Cerebellum (tissue), 4 donors: ENCODE measurements at places on chromosomes 2 and 18.

GRCh38 chr2:160952464-160953254 lies 207.6 kb upstream of the TANK start:
- DNase-seq, result peak; percentile 26

DNA sequence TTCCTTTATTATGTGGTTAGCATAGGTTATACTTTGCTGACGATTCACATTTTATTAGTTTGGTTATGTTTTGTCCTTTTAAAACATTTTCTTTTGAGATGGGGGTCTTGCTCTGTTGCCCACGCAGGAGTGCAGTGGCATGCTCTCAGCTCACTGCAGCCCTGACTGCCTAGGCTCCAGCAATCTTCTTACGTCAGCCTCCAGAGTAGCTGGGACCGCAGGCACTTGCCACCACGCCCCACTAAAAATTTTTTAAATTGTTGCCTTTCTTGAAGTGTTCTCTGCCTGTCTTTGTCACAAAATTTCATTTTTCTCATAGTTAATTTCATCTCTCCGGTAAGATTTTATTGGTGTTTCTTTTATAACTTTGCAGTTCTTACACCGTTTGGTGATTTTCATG lies 18.9 kb downstream of the HRH4 start:
- DNase-seq, result no peak

DNA sequence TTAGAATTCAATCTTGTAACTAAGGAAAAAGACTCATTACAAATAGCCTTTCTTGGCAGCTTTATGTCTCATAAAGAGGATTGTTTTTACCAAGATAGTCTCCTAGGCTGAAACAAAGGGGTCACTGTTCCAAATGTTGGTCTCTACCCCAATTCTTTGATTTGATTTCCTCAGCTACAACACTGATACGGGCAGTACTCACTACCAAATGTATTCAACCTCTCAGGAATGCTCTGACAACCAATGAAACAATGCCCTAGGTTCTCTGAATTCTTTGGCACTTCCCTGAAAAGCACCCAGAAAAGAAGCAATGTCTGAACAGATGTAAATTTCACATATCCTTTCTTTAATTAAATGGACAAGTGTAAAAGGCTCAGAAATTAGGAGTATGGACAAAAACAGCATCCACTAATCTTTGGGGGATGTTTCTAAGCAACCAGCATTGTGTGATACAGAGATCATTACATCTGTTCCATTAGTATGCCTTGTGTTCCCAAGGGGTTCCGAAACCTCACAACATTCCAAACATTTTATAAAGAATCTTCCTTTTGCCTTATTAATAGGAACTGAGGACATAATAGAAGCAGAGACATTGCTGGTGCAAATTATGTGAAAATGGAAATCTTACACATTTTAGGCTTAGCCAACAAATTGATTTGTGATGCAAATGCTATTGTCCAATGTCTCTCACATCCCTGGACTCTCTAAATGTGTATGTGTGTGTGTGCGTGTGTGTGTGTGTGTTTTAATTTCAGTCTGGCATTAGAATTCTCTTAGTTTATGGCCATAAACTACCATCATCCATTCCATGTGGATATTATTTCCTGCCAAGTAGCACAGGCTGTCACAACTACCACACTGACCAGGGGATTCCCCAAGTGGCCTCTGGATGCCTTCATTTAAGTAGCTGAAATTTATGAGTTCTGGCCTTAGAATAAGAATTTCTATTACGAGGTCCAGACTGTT lies 276.0 kb downstream of the MTX2 start:
- DNase-seq, result no peak

DNA sequence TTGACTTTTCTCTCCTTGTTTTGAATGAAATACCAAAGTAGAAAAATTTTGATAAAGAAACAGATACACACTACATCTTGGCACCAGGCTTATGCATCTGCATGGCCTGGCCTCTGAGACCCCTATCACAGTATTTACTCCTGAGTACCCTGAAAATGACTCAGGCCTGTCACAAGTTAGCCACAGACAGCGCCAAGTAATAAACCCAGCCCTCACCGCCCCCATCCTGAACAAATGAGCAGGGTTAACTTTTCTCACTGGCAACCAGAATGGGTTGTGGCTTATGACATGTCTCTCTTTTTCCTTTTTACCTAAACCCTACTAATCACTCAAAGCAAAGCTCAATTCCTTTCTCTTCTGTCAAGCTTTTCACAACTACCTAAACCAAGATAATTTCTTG lies 35.3 kb downstream of the SPRED2 start:
- no peak for DNase-seq

DNA sequence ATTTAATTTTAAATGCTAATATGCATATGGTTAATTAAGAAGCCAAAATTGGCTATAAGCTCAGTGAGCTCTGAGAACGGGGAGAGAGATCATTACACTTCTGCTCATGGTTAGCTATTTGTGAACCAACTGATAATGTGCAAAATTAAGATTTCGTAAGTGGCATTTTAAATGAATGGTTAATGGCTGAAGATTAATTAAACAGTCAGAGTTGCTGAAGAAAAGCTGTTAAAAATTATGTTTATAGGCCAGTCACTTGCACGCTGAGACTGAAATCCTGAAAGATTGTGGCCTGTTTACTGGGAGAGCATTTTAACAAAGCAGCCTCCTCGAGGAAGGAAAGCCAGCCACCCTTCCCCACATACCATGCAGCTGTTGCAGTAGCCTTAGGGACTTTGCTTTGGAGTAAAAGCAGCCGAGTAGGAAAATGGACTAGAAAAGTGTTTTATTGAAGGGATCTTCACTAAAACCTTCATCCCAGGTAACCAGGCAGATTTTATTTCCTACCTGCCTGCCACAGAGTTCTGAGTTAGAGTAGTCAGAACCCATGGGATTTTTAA lies 218.8 kb upstream of the NRP2 start:
- no peak for DNase-seq

- no peak for DNase-seq
These were observed 888 bp upstream of the TWSG1 start for GRCh38 chr18:9333441-9334328.

GRCh38 chr2:203949228-203949627 lies 12.7 kb downstream of the ICOS start:
- no peak for DNase-seq

DNA sequence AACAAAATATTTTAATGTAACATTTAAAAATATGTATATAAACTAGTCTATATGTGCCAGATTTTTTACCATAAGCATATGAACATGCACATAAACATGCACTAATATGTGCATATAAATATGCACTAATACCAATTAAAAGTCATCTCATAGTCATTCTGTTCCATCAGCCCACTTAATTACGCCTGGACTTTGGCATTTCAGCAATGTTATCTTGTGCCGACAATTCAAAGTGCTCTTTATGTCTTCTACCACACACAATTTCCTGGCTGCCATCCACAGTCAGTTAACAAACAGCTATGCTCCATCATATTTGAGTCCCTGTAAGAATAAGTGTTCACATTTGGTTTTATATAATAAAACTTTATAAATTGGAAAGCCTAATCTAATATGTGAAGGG lies 92.6 kb upstream of the TSPYL6 start:
- no peak for DNase-seq

- DNase-seq, result no peak
These were observed 102.9 kb downstream of the CABLES1 start for GRCh38 chr18:23238152-23238531.

GRCh38 chr2:96527286-96528005 lies 9.1 kb upstream of the ARID5A start:
- no peak for DNase-seq

DNA sequence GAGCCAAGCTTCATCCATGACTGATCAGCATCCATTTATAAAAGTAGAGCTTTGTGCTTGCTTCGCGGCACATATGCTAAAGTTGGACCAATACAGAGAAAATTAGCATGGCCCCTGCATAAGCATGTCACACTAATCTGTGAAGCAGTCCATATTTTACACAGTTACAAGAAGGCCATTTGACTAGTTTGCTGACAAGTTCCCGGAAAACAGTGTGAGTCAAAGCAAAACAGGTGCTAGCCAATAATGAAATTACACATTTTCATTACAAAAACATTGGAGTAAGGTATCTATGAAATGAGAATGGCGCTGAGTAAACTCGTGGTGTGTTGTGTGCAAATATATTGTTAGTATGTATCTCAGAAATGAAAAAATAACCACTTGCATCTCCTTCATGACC lies 4.7 kb downstream of the ANKRD62 start:
- no peak for DNase-seq

DNA sequence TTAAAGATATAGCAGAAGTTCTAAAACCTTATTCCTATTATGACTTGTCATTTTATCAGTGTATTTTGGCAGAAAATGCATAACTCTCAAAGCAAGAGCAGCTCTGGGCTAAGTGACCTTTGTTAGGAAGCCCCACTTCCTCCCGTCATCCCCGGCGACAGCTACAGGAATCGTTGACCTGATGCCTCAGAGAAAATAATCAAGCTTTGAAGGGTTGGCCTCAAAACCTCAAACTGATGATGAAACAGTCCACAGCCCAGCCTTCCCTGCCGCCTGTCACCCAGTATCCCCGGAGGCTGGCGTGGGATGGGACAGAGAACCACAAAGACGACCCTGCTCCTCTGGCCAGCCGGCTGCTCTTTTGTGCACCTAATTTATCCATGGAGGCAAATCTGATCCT lies 65.3 kb downstream of the KCNF1 start:
- DNase-seq, result no peak

DNA sequence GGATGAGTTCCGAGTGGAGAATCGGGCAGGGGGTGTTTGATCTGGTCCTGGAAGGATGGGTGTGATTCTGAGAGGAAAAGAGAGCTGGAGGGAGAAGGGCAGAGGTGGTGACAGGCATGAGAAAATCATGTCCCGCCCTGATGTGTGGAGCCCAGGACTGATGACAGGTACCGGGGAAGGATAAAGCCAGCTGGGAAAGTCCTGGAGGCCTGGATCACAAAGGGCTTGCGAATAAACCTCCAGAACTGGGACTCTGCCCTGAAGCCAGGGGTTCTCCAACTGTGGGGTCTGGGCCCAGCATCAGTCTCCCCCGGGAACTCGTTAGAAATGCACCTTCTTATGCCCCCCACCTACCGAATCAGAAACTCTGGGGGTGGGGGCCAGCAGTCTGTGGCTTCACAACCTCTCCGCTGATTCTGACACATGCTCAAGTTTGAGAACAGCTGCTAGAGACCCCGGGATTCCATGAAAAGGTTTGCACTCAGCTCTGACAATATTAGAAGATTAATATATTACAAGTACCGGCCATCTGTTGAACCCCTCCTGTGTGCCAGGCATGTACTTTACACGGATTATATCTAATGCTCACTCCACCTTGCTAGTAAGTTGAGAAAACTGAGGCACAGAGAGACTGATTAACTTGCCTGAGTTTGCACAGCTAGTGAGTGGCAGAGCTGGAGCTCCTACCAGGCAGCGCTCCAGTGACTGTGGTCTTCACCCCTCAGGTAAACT lies 8.0 kb downstream of the TNFRSF11A start:
- DNase-seq, result no peak

GRCh38 chr2:171432969-171433762 lies 624 bp downstream of the METTL8 start:
- peak; percentile 8 for DNase-seq

GRCh38 chr2:124683536-124684428 lies 658.7 kb downstream of the CNTNAP5 start:
- no peak for DNase-seq

DNA sequence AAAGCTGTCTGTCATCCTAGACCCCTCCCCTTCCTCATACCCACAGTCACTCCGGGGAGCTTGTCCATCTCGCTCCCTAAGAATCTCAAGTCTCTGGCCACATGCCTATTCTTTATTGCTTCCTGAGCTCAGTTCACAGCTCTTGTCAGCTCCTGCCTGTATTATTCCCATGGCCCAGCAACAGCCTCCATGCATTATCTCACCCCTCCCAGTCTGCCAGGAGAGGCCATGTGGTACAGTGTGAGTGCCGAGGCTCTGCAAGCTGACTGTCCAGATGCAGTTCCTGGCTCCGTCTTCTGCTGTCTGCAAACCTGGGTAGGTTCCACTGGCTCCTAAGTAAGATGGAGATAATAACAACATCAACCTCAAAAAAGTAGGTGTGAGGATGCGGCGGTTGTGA lies 79.7 kb downstream of the MRPS9 start:
- DNase-seq, result no peak

DNA sequence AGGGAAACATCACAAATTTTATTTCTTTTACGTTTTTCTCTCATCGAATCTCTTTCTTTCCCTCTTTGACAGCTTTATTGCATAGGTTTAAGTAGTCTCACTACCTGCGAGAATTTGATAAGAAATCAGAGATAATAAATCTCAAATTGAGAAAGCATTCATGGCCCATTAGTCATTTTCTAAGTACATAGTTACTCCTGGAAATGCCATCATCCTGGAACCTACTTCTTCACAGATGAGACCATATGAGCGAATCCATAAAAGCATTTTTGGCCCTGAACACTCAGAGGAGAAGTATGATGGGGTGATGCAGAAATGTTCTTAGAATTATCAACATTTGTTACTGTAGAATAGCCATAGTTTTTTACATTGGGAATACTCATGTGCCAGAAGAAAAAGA lies 138.0 kb upstream of the ARHGAP28 start:
- DNase-seq, result no peak

GRCh38 chr18:40357536-40357935 lies 1597.5 kb upstream of the PIK3C3 start:
- DNase-seq, result no peak

GRCh38 chr2:50345701-50346591 lies 686.0 kb downstream of the NRXN1 start:
- no peak for DNase-seq

GRCh38 chr2:226981791-226982326 lies 146.0 kb downstream of the RHBDD1 start:
- no peak for DNase-seq

- DNase-seq, result no peak
These were observed 69.0 kb downstream of the POLR1A start for GRCh38 chr2:86036669-86037138.

DNA sequence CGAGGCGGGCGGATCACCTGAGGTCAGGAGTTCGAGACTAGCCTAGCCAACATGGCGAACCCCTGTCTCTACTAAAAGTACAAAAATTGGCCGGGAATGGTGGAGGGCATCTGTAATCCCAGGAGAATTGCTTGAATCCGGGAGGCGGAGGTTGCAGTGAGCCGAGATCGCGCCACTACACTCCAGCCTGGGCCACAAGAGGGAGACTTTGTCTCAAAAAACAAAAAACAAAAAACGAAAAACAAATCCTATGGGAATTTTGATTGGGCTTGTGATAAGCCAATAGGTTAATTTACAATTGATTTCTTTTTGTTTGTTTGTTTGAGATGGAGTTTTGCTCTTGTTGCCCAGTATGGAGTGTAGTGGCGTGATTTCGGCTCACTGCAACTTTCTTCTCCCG lies 24.2 kb upstream of the TOGARAM2 start:
- DNase-seq, result no peak

- DNase-seq, result no peak
These were observed 49.3 kb upstream of the MCM6 start for GRCh38 chr2:135925571-135925970.
